ENCODE measurements at places on chromosomes 5 and 9.

DNA sequence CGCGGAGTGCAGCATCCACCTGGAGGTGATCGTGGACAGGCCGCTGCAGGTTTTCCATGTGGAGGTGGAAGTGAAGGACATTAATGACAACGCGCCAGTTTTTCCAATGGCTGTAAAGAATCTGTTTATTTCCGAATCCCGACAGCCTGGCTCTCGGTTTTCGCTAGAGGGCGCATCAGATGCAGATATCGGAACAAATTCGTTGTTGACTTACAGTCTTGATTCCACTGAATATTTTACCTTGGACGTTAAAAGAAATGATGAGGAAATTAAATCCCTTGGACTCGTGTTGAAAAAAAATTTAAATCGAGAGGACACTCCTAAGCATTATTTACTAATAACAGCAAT lies 611 bp downstream of the PCDHA3 start:
- DNase-seq = no peak

GRCh38 chr5:115180165-115180709 lies 10.5 kb upstream of the TRIM36 start:
- DNase-seq = no peak

DNA sequence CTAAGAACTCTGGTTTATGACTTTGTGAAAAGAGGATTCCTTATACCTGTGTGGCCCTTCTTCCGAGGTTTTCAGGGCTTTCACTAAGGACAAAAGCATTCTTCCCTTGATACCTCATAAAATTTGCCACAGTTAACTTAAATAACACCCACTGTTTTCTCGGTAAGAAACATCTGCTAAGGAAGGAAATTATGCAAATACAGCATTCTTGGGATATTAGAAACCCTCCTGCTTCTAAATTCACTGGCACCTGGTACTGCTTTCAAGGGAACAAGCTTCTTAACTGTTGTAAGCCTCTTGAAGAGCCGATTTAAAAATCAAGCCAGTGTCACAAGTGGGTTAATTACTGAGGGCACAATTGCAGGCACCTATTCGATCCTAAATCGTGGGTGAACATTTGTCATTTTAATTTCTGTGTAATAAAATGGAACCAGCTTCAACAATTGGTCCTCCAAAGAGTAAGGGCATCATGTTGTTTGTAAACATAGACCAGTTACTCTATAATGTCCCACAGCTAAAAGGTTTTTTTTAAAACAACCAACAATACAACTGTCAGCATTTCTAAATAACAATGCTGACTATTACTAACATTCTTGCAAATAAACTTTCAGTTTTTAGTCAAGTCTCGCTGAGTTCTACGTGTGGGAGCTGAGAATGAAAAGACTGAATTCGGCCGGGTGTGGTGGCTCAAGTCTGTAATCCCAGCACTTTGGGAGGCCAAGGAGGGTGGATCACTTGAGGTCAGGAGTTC lies 26.6 kb downstream of the AK3 start:
- no peak for DNase-seq

- no peak for DNase-seq
These were observed 70.3 kb upstream of the ATP10B start for GRCh38 chr5:160922311-160922710.

DNA sequence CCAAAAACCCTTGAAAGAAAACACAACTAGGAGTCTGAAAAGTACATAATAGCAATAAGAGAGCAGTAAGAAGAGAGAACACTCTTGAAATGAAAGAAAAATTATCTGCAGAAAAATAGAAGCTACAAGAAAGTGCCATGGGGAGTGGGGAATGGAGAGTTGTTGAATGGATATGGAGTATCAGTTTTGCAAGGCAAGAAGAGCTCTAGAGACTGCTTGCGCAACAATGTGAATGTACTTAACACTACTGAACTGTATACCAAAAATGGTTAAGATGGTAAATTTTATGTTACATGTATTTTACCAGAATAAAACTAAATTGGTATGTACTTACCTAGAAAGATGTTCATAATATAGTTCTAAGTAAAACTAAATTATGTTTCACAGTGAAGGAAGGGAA lies 54.8 kb upstream of the RASGRF2 start:
- no peak for DNase-seq

DNA sequence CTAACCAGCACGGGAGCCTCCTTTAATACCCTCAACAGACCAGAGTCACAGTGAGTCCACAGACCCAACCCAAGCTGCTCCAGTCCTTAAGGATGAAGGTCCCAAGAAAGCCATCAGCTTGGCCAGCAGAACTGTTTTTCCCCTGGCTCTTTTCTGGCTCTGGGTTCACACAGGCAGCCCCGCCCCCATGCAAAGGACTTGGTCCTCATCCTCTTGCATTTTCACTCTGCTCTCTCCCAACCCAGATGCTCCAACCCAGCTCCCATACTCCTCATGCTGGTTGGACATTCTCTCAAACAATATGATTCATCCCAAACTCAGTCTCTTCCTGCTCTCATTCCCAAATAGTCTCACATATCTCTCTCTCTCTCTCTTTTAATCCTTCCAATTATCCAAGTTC lies 74.2 kb upstream of the SPOCK1 start:
- no peak for DNase-seq

- DNase-seq = no peak
These were observed 2.1 kb downstream of the ECPAS start for GRCh38 chr9:111481885-111482636.

- no peak for DNase-seq
These were observed 102.2 kb downstream of the FGF18 start for GRCh38 chr5:171521679-171522078.

- DNase-seq = no peak
These were observed 858 bp downstream of the NCS1 start for GRCh38 chr9:130172858-130173665.

DNA sequence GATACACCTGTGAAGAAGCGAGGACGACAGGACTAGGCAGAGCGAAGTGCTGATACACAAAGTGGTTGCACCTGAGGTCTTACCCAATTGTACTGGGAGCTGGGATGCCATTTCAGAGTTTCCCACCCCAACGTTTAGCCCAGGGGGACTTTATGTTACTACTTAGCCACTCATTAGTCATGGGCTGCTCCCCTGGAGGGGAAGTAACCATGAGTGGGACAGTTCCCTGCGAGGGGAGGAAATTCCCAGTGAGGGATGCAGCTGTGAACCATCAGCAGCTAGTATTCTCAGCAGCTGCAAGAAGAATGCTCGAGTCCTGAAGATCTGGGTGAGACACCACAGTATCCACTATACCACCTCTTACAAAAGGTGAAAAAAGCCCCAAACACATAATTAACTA lies 93.7 kb upstream of the ACTBL2 start:
- DNase-seq = no peak

- DNase-seq = no peak
These were observed 37.3 kb upstream of the NR5A1 start for GRCh38 chr9:124544535-124544934.
